ENCODE measurements at places on chromosomes 5 and 9.

- H3K36me3 ChIP-seq: no peaks in the 10 kb centered on the region
- no peak overlapping the region for H3K4me3 ChIP-seq
Observed at GRCh38 chr5:89279391-89280036, 396.5 kb upstream of the MEF2C start.

GRCh38 chr5:110195288-110195687 lies 505.6 kb downstream of the MAN2A1 start:
- H3K4me1 ChIP-seq: no peaks in the 10 kb centered on the region
- no peak overlapping the region for H3K27ac ChIP-seq
- no peaks in the 10 kb centered on the region for H3K36me3 ChIP-seq
- no peak overlapping the region for H3K4me3 ChIP-seq
- no peaks in the 10 kb centered on the region for H3K27me3 ChIP-seq
- DNase-seq: no peak

- peaks cover 3% of the 10 kb centered on the region for H3K4me1 ChIP-seq
- DNase-seq: no peak
- H3K4me3 ChIP-seq: no peak overlapping the region
- no peaks in the 10 kb centered on the region for H3K27me3 ChIP-seq
- no peaks in the 10 kb centered on the region for H3K36me3 ChIP-seq
Observed at GRCh38 chr9:14023285-14023684, 290.7 kb downstream of the NFIB start.

DNA sequence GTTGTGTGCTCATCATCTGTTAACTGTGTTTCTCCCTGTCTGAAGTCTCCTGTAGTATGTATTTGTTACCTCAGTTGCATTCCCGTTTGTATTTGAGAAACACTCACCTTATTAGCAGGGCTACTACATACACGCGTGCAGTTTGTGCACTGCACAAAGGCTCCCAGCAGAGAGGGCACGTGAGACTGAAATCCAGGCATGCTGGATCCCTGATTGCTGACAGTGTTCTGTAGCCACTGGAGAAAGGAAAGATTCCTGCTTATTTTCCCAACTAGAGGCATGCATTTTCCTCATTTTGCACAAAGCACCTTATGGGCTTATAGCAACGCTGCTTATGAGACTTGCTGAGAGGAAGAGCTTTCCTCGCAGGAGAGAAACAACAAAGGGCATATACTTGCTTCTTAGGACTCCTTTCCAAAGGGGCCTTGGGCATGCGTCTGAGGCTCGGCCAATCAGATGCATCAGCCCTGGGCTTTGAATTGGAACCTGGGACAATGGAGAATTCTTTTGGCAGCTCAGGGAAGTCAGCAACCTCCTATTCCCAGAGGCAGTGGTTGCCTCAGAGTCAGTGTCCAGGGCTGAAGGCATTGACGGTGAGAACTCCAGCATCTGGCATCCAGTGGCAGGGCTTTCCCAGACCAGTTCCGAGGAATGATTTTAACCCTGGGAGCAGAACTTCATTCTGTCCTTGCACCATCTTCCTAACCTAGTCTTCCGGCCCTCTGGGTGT lies 9.9 kb upstream of the MEGF10 start:
- H3K4me3 ChIP-seq: no peak overlapping the region
- no peak for DNase-seq
- no peaks in the 10 kb centered on the region for H3K27me3 ChIP-seq
- H3K36me3 ChIP-seq: no peaks in the 10 kb centered on the region
- H3K27ac ChIP-seq: no peak overlapping the region

DNA sequence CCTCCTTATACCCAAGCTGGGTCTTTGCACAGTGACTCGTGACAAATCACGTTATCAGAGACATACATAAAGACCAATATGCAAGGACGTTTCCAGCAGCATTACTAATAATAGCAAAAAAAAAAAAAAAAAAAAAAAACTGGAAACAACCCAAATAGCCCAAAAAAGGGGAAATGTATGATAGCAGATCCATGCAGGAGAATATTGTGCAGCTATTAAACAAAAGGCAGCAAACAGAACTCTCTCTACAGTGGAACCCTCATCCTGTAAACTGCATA lies 37.7 kb downstream of the C5orf15 start:
- H3K36me3 ChIP-seq: no peaks in the 10 kb centered on the region
- no peaks in the 10 kb centered on the region for H3K27me3 ChIP-seq
- H3K4me3 ChIP-seq: no peak overlapping the region
- DNase-seq: no peak
- H3K4me1 ChIP-seq: no peaks in the 10 kb centered on the region

DNA sequence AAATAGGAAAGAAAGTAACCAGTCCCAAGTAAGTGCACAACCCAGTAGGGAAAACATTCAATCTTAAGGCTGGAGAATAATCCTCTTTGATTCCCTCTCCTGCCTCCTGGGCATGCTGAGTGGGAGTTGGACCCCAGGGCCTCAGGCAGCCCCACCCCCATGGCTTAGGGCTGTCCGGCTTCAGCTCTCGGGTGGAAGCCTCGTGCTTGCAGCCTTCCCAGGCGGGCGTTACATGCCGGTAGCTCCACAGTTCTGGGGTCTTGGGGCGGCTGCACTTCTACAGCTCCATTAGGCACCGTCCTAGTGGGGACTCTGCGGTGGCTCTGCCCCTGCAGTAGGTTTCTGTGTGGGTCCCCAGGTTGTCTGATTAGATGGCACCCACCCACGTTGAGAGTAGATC lies 10.1 kb downstream of the GLIPR2 start:
- H3K27me3 ChIP-seq: no peaks in the 10 kb centered on the region
- no peak overlapping the region for H3K27ac ChIP-seq
- no peak overlapping the region for H3K4me3 ChIP-seq
- peaks cover 100% of the 10 kb centered on the region for H3K4me1 ChIP-seq
- H3K36me3 ChIP-seq: no peaks in the 10 kb centered on the region
